ENCODE measurements at places on chromosomes 6 and 20.

GRCh38 chr6:73713426-73714147 is 17.6 kb downstream of the CD109 start:
- peak; percentile 37 for DNase-seq

GRCh38 chr6:6883011-6883410 is 224.8 kb upstream of the RREB1 start:
- DNase-seq: no peak

DNA sequence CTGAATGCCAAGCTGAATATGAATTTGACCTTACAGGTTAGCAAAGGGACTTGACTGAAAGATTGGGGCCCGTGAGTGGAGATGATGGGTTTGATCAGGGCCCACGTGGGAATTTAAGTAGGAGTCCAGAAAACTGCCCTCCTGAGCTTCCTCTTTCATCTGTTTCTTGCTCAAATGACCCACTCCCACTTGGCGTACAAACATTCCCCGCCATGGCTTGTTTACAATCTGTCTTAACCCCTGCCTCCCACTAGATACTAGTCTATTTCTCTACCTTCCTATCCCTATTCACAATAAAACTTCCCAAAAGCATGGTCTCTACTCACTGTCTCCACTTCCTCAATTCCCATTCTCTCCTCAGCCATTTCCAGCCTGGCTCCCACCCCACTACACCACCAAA is 9.4 kb downstream of the MMP9 start:
- DNase-seq: no peak

- DNase-seq: no peak
Measured at GRCh38 chr20:32896521-32897280, 38.0 kb downstream of the EFCAB8 start.

DNA sequence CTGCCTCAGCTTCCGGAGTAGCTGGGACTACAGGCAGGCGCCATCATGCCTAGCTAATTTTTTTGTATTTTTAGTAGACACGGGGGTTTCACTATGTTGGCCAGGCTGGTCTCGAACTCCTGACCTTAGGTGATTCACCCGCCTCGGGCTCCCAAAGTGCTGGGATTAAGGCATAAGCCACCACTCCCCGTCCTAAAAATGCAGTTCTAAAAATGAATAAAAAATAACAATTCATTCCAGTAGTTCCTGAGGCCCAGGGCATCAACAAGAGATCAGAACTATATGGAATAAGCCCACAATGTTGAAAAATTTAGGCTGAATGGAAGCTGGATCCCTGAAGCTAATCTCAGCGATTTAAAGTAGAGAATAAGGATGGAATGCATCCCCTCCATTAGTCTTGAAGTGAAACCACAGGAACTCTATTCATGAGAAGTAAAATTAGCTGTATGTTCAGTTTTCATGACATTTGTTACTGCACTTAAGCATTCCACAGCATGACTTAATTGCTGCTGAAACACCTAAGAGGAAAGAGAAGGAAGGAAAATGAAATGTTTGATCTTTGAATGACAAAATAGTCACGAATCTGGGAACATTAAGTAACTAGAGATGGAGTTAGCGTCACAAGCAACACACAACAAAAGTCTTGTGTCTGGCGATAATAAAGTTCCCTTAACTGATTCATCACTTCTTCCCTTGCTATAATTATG is 80.4 kb upstream of the RIPOR2 start:
- DNase-seq: peak; percentile 56

GRCh38 chr6:22363714-22364239 is 66.9 kb upstream of the PRL start:
- DNase-seq: no peak

DNA sequence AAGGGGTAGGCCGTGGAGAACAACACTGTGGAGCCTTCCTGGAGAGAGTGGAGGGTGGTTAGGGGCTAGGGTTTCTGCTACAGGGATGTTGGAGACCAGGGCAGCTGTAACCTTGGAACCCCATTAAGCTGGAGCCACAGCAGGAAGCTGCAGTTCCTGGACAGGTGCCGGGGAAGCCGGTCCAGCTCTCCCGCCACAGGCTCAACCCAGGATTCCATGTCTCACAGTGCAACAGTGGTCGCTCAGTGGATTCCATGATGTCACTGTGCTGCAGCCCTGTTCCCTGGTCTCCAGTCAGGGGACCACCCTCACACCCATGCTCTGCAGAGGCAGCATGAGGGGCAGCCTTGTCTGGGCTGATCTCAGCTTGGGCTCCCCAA is 264.6 kb upstream of the CDYL start:
- no peak for DNase-seq

DNA sequence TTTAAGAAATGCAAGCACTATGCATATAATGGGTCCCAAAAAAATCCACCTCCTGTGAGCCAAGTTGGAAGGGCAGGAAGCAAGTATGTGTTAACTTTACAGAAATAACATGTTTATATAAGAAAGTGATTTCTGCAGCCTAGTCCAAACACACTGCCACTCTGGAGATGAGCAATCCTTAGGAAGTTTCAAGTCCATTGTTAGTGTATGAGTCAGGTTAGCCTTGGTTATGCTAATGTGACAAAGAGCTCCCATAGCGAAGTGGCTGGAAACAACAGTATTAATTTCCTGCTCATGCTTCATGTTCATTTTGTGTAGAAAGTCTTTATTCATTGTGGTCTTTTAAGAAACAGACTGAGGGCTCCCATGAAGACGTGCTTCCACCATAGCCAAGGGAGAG is 121.4 kb downstream of the TBXT start:
- DNase-seq: peak; percentile 94

- DNase-seq: peak; percentile 6
Measured at GRCh38 chr6:72865467-72865866, 243.6 kb downstream of the KCNQ5 start.

DNA sequence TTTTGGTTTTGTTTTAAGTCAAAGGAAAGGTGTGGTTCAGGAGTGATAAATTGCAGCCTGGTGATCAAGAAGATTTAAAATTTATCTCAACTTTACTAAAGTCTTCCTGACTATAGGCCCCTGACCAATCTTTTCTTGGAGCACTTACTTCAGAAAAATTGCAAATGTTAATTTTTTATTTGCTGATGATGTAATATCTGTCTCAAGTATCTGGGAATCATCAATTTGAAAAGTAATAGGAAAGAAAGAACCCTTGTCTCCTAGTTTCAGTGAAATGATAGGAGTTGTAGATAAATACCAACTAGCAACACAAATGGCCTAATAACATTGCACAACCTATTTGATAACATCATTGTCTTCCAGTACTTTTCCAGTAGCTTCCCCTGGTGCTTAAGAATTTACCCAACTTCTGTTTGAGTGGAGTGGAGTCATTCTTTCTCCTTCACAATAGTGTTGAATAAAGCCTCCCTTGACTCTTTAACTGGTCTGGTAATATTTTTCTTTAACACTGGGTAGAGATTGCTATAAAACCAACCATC is 648.3 kb upstream of the ADGRB3 start:
- peak; percentile 5 for DNase-seq

DNA sequence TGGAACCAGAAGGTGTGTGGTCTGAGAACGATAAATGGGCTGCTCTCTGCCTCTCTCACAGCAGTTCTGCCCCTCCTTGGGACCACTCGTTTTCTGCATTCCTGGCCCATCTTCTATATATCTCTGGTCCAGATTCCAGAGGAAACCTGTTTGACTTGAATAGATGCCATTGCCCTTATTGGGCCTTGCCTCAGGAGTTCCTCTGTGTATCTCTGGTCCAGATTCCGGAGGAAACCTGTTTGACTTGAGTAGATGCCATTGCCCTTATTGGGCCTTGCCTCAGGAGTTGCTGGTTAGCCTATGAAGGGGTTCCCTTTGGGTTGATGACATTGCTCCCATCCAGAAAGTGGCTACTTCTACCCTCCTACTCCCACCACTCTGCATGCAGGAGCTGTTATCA is 189.4 kb downstream of the SLC16A10 start:
- DNase-seq: no peak

DNA sequence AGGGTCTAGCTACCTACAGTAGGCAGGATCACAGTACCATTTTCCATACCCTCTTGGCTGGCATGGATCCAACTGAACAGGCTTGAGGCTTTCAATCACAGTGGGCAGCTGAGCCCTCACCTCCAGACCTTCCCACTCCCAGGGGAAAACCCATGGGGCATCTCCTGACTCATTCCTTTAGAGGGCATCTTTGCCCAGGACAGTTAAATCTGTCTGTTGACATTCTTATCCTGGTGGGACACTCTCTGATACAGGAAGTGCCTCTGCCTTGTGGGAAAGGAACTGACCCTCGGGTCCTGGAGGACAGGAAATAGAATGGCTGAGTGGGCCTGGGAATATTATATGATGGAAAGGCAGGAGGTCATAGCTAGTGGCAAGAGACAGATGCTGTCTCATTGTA is 10.2 kb upstream of the EPB41L1 start:
- no peak for DNase-seq

GRCh38 chr20:35503841-35504561 is 25.5 kb downstream of the C20orf173 start:
- DNase-seq: peak; percentile 83

DNA sequence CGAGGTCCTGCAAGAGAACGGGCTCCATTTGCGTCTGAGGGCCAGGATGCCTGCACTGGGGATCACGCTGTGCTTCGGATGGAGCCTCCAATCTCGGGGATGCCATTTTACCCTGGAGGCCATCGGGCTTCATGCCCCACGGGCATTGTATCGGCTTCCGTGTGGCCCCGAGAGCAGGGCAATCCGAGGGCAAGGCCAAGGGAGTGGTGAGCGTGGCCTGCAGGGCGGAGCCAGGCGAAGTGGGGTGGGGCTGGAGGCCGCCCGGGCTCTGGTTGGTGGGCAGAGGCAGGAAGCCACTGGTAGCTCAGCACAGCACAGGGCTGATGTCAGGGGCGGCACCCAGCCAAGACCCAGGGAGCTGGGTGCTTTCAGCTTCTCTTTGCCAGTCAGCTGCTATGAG is 57.5 kb upstream of the BHLHE23 start:
- DNase-seq: no peak

GRCh38 chr6:127980996-127981395 is 80.1 kb upstream of the THEMIS start:
- no peak for DNase-seq

GRCh38 chr6:119540417-119540816 is 190.9 kb upstream of the MAN1A1 start:
- no peak for DNase-seq

DNA sequence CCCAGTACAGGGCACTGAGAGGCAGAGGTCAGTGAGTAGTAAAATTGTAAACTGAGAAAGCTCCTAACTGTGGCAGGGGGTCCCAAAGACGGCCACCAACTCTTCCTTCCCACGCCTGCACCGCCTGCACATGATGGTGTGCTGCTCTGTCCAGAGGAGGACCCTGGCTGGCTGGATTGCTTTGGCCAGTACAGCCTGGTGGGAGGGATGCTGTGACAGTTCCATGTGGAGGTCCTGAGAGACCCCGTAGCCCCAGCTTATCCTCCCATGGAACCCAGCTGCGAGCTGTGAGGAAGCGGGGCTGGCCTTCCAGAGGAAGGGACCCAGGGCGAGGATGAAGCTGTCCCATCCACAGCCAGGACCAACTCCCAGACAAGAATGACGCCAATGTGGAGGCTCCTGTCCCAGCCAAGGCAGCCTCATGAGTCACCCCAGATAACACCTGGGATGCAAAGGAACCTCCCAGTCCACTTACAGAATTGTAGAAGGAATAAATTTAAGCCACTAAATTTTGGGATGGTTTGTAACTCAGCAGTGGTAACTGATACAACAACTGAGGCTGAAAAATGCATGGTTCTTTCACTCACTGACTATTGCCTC is 2.0 kb upstream of the ACSS1 start:
- no peak for DNase-seq

GRCh38 chr6:76518443-76518842 is 446.0 kb upstream of the IMPG1 start:
- DNase-seq: peak; percentile 1
